Activated naive CD8-positive, alpha-beta T cell treated with anti-CD3 and anti-CD28 coated beads for 36 hours (primary cell): ENCODE measurements at places on chromosomes 1 and 21.

- no peak for DNase-seq
Observed at GRCh38 chr1:173867141-173867752, 542 bp downstream of the GAS5 start.

- no peak for DNase-seq
Observed at GRCh38 chr1:171355727-171356126, 41.7 kb downstream of the FMO4 start.

DNA sequence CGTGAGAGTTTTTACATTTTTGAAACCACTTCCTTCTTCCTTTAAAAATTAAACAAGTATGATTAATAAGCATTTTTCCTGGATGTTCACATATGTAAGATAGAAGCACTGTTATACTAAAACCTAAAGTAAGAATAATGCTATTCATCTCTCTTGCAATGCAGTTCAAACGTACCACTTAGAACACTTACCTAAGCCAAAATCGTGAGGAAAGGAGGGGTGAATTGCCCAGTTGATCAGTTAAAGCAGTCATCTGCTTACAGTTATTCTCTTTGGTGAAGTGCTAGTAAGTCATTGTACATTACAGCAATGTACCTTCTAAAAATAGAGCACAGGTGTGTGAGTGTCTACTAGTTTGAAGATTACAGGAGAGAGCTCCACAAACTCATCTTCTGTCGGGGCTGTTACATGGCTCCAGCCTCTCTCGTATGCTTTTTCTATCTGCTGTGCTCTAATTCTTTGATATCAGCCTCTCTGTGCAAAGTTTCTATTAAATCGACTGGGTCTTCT, 3.4 kb downstream of the NCAM2 start:
- no peak for DNase-seq

GRCh38 chr1:9203511-9203982, 31.0 kb upstream of the H6PD start:
- DNase-seq, result peak; percentile 21

- no peak for DNase-seq
Observed at GRCh38 chr21:29117372-29117955, 13.0 kb upstream of the MAP3K7CL start.

DNA sequence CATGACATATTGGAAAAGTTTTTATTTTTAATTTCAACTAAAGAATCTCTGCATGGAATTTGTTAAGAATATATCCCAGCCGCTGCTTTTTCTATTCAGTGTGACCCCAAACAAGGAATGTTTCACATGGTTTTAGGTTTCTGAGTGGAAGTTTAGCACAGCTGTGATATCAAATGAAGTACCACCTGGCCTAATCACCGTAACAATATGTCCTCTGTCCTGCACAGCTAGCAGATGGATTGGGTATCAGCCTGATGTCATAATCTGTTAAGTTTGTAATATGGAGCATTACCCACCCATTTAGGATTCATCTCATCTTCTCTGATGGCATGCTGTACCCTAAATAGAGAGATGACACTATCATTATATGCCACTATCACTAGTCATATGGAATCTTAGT, 963.7 kb upstream of the ADGRL2 start:
- DNase-seq, result no peak

DNA sequence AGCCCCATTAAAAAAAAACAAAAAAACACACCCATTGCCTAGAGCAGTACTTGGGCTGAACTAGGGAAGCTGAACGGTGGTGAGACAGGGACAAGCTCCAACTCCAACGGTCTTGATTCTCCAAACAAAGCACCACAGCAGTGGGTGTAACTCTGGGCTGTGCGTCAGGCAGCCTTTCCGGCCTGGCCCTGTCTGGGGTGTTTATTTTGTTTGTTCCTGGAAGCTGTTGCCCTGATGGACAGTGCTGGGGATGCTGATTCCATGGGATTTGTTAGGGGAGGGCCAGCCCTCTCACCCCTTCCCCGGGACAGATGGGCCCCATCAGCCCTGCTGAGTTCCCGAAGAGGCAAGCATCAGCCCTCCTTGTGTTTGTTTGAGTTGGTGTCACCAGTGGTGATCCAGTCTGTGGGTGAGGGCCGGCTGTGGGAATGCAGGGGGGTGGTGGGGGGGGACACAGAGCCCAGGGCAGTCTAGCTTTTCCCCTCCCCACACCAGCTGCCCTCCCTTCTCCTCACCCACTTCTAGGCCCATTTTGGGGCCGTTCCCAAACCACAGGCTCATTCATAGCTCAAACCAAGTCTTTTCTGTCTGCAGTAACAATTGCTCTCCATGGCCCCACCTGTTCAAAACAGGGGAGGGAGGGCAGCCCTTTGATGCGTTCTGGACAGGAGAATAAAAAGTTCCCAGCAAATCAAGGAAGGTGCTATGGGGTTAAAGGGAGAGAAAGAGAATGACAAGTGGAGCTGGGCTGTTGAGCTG, 4.5 kb downstream of the WNT2B start:
- no peak for DNase-seq

DNA sequence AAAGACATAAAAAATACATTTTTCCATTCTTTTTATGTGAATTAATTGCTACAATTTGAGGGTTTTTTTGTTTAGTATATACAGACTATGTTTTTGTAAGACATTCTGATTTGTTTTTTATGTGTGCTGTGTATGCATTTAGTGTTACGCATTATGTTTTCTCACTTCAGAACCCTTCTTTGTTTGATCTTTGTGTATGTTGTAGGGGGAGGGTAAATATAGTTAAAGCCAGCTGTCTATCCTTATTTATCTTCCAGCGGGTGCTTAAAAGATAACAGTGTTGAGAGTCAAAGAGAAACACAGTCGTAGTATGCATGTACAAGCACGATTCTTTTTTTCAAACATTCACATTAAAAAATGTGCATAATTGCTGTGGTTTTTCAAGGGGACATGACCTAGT, 97.5 kb upstream of the KIAA1614 start:
- no peak for DNase-seq

GRCh38 chr1:167679714-167680113, 42.1 kb upstream of the MPZL1 start:
- no peak for DNase-seq

DNA sequence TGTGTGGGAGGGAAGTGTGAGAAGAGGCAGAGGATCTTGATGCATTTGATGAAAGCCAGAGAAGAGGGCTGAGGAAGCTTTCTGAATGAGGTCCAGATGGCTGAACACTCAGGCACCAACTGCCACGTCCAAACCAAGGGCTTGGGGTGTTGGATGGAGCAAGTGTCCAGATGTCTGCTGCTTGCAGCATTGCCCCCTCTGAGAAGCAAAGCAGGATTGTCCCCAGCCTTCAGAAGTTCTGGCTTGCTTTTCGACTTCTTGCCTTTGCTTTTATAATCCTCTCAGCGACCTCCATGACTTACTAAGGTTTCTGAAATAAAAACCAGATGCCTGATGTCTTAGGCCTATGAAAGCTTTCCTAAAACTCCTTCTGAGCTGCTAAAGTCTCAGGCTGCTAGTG, 182.5 kb downstream of the HUNK start:
- DNase-seq, result no peak

DNA sequence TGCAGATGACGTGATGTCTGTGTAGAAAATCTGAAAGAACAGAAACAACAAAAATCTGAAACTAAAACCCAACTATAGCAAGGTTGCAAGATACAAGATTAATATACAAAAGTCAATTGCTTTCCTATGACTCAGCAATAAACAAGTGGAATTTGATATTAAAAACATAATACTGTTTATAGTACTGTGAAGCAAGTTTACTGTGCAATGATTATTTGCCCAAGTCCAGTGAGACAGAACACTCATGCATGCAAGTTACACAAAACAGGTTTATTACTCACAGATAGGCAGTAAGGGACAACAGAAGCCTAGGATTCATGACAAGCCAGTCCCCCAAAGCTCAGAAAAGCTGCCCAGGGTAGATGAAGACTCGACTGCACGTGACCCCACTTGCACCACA, 62.4 kb upstream of the RAB4A start:
- no peak for DNase-seq

DNA sequence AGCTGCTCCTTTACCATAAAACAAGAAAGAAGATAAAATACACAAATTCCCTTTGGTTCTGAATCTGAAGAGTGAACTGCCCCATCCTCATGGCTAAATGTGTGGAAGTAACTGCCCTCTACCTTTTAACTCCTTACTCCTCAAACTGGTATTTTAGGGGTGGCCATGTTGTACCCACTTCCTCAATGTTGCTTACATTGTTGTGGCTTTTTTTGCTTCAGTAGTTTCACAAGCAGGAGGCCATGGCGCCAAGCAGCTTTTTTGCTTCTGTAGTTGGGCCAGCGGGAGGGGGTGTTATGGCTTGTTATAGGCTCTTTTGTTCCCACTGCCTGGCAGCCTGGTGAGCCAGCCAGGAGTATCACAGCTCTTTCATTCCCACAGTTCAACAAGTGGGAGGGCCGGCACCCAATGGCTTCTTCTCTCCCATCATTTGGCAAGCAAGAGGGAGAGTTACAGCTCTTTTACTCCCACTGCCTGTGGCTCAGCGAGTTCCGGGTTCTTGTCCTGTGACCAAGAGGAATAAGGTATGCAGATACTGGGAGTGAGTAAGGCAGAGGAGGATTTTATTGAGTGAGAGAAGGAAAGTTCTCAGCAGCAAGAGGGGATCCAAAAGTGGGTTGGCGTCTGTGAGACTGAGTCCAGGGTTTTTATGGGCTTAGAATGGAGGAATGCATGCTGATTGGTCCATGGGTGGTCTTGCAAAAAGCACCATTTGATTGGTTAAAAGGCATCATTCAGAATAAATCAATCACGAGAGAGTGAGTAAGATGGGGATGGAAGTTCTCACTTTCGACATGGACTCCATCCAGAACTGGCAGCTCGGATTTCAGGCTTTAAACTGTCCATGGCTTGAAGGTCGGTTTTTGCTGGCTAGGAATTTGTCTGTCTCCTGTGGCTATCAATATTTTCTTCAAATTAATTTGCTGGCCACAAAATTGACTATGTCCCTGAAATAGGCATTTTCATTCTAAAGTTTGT, 429.6 kb downstream of the HLX start:
- DNase-seq, result no peak

GRCh38 chr1:237139732-237140131, 97.7 kb downstream of the RYR2 start:
- no peak for DNase-seq

GRCh38 chr1:101235696-101236515, 913 bp upstream of the S1PR1 start:
- DNase-seq, result peak; percentile 82

DNA sequence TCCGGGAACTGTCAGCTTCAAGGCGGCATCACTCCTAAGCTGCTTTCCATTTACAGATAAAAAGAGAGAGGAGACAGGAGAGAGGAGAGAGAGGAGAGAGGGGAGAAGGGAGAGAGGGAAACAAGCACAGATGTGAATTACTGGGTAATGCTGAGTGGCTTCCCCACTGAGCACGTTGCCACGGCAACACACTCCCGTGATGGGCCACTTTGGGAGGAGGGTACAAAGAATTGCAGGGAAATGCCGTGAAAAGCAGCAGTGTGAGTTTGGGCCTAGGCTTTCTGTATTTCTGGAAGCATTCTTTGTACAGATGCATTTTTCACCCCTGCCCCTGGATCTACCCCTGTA, 128.0 kb upstream of the IRF2BP2 start:
- DNase-seq, result no peak

DNA sequence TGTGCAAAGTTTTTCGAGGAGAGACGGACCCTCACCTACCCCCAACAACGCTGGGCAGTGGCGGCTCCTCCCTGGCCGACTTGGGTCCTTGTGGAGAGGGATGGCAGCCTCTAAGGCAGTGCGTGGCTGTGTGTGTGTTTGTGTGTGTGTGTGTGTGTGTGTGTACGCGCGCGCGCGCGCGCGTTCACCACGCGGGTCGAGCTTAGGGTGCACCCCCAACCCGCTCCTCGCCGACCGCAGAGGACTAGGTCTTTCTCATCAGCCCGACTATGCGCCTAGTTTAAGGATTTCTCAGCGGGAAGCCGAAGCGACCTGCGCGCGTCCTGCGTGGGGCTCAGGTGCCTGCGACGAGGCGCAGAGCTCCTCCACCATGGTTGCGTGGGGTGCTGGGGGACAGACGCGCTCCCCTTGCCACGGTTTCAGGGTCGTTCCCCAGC, 940 bp downstream of the SOX13 start:
- no peak for DNase-seq

- DNase-seq, result no peak
Observed at GRCh38 chr1:241870336-241870735, 22.3 kb downstream of the EXO1 start.

DNA sequence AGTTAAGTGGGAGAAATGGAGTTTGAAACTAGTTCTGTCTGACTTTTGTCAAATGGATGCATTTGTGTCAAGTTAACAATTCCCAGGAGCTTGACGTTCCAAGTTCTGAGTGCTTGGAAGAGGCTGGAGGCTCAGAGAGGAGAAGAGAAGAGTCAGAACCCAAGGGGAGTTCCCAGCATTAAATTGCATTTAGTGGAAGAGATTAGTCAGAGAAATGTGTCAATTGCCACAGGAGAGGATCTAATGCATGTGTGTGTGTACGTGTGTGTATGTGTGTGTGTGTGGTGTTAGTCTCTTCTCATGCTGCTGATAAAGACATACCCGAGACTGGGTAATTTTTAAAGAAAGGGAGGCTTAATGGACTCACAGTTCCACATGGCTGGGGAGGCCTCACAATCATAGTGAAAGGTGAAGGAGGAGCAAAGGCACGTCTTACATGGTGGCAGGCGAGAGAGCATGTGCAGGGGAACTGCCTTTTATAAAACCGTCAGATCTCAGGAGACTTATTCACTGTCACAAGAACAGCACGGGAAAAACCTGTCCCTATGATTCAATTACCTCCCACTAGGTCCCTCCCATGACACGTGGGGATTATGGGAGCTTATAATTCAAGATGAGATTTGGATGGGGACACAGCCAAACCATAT, 101.5 kb upstream of the TMEM51 start:
- DNase-seq, result no peak

GRCh38 chr21:45598666-45599065, 44.9 kb upstream of the PCBP3 start:
- no peak for DNase-seq

- DNase-seq, result no peak
Observed at GRCh38 chr1:15428815-15429435, 9.3 kb upstream of the CTRC start.

DNA sequence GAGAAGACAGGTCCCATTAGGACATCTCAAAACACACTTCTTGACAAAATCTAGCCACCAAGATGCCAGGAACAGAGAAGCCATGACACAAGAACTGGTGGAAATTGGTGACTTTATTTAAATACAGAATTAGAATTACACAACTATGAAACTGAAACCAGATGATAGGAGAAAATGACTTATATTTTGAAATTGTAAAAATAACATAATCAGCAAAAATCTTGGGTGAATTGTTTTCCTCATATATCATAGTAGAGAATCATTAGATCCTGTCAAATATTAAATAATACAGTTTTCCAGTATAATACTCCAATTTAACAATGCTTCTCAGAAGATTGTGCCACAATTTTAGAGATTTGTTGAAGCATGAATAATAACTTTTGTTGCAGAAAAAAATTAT, 81.5 kb upstream of the MROH9 start:
- no peak for DNase-seq

DNA sequence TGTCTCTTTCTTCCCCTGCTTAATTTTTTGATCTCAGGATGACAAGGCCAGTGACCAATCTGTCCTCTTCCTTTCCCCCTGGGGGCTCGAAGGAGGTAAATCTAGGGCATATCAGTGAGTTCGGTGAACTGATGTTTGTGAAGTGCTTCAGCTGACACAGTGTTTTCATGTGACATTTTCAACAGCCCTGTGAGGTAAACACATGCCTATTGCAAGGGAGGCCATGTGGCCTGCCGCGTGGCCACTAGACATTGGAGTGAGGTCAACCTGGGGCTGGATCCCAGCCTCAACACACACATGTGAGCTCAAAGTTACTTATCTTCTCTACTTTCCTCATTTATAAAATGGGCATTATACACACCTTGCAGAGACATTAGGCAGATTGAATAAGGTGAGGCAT, 126.3 kb downstream of the PLPP3 start:
- DNase-seq, result no peak
